ENCODE measurements at places on chromosomes 16 and 17.

DNA sequence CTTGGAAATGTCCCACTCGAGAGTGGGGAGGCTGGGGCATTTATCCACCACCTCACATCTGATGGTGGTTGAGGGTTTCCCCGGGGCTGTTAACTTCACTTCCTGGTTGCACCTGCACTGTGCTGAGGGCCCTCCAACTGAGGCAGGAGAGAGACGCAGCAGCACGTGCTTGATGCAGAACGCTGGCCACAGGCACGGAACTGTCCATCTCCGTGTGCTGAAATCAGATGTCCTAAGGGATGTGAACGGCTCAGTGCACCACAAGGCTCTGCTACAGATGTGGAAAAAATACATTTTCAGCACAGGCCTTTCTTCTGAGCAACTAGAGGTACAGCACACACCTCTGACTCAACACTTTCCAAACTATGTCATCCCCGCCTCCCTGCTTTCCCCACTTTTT, 114.8 kb upstream of the C16orf82 start:
- DNase-seq, result no peak

DNA sequence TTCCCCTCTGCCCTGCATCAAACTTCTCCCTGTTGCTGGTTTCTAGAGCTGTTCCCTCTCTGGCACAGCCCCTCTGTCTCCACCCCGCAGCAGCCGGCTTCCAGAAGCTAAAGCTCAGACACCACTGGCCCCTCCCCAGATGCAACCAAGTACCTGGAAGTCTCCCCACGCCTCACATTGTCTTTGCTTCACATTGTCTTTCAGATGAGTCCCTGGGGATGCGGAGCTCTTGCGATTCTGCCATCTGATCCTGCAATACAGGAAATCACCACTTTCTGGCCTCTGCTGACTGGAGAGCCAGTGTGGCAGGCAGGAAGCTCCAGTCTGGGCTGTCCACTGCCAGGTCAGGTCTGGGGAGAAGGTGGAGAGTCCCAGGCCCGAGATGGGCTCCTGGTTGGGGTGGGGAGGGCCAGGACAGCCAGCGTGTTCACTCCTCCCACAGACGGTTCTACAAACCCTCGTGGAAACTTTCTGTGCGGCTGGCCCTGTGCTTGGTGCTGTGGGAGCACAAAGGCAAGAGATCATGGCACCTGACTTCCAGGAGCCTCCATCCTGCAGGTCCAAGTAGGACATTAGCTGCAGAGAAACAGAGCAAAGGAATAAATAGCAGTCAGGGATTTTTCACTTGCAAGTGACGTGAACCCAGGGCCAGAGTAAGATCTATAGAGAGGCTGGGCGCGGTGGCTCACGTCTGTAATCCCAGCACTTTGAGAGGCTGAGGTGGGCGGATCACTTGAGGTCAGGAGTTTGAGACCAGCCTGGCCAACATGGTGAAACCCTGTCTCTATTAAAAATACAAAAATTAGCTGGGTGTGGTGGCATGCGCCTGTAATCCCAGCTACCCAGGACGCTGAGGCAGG, 47.9 kb upstream of the MAP3K14 start:
- DNase-seq, result no peak

- no peak for DNase-seq
Measured at GRCh38 chr16:1773703-1774447, 941 bp upstream of the MRPS34 start.

DNA sequence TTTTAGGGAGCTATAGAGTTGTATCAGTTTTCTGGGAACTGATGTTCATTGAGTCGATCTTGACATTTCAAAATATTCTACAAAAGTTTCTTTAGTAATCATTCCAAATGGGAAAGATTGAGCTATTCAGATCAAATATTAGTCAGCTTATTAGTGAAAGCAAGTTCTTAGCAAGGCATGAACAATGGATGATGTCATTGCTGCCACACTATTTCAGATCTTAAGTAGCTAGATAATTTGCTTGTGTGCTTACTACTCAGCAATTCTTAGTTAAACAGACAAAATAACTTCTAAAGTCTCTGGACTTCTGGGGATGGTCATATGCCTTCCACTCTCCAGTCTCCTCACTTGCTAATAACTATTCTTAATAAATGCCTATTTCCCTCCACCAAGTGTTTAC, 69.0 kb upstream of the CDH8 start:
- no peak for DNase-seq

- DNase-seq, result no peak
Measured at GRCh38 chr16:57889960-57890751, 80.8 kb downstream of the CNGB1 start.

DNA sequence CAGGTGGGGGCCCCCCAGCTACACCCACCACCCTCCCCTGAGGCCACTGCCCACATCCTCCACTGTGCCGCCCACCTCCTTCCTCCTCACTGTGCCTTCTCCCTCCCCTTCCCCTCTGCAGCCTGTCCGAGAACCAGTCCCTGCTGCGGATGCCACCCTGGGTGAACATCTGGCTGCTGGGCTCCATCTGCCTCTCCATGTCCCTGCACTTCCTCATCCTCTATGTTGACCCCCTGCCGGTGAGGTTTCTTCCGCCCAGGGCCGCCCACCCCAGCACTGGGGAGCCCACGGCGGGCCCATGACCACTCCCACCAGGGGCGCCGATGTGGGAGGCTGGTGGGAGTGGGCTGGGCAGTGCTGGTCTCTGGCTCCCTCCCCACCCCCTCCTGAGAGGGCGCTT, 22.1 kb downstream of the RABEP2 start:
- no peak for DNase-seq

- no peak for DNase-seq
Measured at GRCh38 chr16:80191928-80192327, 348.9 kb upstream of the DYNLRB2 start.

DNA sequence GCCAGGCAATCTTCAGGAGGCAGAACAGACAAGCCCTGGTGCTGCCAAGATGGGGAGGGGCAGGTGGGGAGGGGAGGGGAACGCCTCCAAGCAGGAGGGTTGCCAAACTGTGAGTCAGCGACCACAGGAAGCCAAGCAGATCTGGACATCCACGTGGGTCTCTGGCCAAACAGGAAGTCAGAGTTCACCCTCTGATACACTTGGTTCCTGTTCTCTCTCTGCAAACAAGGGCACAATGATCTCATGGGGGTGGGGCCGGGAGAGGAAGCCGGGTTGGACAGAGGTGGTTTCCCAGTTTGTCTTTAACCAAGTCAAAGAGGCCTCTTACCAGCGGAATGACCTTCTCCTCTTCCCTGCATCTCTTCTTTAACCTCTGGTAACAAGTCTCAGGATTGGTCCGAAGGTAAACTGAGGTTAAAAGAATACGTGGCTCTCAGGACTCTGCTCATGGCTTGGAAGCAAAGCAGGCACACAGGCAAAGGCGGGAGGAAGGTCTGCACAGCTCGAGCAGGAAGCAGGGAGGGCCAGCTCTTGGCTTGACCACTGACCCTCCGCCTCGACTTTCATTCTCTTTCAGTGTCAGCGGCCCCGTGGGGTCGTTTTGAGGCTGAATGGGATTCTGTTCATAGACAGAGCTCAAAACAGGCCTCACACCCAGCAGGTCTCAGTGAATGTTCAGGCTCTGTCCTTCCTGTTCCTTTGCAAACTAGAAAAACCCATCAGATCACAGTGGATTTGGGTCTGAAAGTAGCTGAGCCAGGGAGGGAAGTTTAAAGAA, 32.9 kb downstream of the TK2 start:
- peak; percentile 57 for DNase-seq

- no peak for DNase-seq
Measured at GRCh38 chr16:2585651-2586081, 47.8 kb downstream of the PDPK1 start.

DNA sequence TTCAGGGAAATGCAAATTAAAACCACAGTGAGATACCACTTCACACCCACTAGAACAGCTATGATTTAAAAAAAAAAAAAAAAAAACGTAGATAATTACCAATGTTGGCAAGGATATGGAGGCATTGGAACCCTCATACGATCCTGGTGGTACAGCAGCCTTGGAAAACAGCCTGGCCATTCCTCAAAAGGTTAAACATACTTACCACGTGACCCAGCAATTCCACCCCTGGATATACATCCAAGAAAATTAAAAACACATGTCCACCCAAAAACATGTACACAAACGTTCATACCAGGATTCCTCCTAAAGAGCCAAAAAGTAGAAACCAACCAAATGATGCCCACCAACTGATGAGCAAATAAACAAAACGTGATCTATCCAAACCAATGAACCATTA, 68.1 kb downstream of the GAS7 start:
- DNase-seq, result no peak

- DNase-seq, result no peak
Measured at GRCh38 chr16:50614955-50615724, 66.0 kb downstream of the SNX20 start.

DNA sequence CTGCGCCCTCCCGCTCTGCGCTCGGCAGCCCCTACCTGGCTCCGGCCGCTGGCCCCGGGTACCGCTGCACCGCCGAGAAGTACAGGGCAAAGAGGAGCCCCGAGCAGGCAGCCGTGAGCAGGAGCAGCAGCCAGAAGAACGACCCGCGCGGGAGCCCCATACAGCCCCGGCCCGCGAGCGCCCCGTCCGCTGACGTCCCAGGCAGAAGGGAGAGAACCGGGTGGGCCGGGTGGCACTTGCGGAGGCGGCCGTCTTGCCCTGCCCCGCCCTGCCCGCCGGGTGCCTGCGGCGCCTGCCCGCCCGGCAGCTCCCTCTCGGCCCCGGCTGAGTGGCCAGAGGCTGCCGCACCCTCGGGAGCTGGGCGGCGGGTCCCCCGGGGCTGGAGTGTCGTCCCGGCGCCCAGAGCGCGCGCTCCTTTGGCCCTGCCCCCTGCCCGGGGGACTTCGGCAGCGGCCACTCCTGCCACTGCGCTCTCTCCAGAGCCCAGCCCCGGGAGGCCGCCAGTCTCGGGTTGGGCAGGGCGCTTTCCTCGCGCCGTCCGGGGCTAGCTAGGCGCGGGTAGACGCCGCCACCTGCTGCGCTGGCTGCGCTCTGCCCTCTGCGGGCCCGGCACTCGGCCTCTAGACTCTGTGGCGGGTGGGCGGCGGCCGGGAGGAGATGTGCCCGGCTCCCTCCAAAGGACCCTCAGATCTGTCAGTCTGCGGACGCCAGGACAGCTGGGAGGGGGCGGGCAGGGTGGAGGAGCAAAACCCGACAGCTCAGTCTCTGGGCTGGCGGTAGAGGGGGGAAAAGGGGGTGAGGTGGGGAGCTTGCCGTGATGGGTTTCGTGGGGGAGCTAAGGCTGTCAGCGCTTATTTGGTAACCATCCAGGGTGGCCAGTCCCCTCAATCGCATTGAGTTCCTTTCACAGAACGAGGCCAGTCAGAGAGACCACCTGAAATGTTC, at the start of gene ST6GALNAC2:
Gene ST6GALNAC2 (minus strand): TSS at position 212 of the 945 bp plus-strand sequence. CDS start 52 bp downstream, at position 160.
- DNase-seq, result peak; percentile 15

DNA sequence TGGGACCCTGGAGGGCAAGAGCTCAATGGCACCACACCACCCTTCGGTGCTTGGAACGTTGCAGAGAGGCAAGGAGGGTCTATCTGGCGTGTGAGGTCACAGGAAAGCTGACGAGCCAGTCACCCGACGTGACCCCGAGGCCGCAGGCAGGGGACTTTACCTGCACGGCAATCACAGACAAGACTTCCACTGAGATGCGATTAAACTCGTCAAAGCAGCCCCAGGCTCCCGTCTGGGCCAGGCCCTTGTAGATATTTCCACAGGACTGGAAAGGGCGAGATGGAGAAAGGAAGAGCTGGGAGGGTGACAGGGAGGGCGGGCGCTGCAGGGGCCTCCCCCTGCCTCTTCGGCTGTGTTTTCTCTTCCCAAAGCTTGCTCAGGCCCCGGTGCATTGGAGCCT, 78.3 kb downstream of the DNAH17 start:
- no peak for DNase-seq

- no peak for DNase-seq
Measured at GRCh38 chr17:75771334-75772281, 6.6 kb upstream of the GALK1 start.
